ENCODE measurements at places on chromosomes 6 and 20. TPM values are rescaled to one million over a fixed set of nuclear protein-coding genes. Genes with fewer than 3 reads are reported as not detected.

The TAGAP gene
- 5.7 TPM for total RNA-seq

The EDN1 gene
- total RNA-seq: 7.5 TPM

The CPXM1 gene
- 57.7 TPM for total RNA-seq

- no peak for DNase-seq
Measured at GRCh38 chr20:23513164-23513563, 22.2 kb downstream of the CST8 start.
